K562 (cell line): ENCODE measurements at places on chromosomes 5 and 9.

- peak; percentile 75 for DNase-seq
Measured at GRCh38 chr9:130240410-130241197, 25.0 kb upstream of the HMCN2 start.

GRCh38 chr5:96209829-96210228, 223.2 kb downstream of the PCSK1 start:
- DNase-seq, result no peak

DNA sequence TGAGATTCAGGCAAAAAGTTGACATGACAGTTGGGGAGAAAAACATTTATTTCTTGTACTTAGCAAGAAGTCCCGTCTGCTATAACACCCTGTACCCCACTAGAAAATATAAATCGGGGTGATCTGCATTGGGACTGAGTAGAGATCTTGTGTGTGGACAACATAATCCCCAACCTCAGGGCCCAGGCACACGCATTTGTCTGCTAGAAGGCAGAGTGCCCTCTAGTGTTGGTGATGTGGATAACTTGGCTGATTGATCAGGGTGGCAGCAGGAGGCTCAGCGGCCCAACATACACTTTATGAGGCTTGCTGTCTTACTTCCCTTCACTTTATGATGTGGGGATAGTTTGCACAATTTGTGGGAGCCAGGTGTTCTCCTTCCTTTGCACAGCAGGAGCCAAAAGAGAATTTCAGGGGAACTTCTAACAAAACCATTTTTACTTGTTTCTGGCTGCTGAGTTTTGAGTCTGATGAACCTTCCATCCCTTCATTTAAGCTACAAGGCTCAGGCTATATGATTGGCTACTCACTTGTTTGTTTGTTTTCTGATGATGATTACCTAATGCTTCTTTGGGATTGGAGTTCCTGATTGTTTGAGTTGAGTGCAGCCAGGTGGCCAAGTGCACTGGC, 263.2 kb downstream of the DMAC1 start:
- peak; percentile 35 for DNase-seq

GRCh38 chr9:85715587-85715986, 26.2 kb downstream of the AGTPBP1 start:
- no peak for DNase-seq

DNA sequence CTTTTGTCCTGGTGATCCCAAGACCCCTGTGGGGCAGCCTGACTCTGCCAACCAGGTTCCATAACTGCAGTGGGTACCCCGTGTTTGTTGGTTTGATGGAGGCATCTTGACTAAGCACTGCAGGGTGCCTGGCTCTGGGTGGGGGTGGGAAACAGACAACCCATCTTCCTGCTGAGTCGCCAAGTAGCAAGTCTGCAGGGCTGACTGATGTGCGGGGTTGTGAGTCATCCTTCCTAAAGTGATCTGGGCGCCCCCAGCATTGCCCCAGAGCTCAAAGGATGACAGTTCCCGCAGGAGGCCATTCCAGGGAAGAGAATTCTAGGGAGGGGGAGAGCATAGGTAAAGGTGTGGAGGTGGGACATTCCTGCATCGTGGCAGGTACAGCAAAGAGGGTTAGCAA, 23.5 kb downstream of the DAB2IP start:
- no peak for DNase-seq

- no peak for DNase-seq
Measured at GRCh38 chr5:150131978-150132694, 23.5 kb downstream of the PDGFRB start.

- no peak for DNase-seq
Measured at GRCh38 chr9:128103589-128103962, 24.0 kb downstream of the PTGES2 start.

DNA sequence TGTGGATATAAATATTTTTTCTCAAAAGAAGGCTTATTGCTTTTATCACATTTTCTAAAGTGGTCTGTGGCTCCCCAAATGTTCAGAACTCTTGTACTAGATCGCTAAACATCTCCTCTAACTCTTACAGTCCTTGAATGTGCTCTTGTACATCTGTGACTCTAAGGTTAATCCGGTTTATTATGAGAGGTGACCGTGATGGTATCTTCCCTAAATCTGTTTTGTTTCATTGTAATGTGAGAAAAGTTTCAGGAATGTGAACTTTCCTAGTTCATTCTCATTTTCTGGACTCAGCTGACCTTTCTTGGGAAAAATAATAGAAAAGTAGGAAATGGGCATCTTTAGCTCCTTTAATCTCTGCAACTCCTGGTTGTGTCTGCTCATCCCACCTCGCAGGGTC, 94.5 kb upstream of the CD180 start:
- DNase-seq, result no peak

- no peak for DNase-seq
Measured at GRCh38 chr9:69620731-69621130, 51.4 kb downstream of the APBA1 start.

- no peak for DNase-seq
Measured at GRCh38 chr5:179160584-179160983, 100.4 kb downstream of the ZNF354C start.
